Chondrocyte (in vitro differentiated cells): ENCODE measurements at places on chromosomes 7 and 10.

DNA sequence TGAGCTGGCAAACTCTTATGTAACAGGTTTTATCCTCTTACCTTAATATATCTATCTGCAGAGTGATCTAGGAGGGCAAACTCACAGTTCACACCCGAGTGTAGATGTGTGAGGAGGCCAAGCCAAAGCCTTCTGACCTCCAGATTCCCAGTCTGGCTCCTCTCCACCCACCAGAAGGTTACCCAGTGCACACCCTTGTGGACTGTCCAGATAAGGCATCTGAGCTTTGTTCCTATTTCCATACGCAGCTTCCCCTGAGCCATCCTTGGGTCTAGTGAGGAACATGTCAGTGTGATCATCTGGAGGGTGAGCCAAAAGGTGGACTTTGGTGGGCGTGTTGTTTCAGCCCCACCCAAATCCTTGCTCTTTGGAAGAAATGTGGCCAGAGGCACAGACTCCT, 203.0 kb upstream of the MEOX2 start:
- no peak for DNase-seq

GRCh38 chr10:121296881-121297585, 301.2 kb downstream of the FGFR2 start:
- DNase-seq = no peak

DNA sequence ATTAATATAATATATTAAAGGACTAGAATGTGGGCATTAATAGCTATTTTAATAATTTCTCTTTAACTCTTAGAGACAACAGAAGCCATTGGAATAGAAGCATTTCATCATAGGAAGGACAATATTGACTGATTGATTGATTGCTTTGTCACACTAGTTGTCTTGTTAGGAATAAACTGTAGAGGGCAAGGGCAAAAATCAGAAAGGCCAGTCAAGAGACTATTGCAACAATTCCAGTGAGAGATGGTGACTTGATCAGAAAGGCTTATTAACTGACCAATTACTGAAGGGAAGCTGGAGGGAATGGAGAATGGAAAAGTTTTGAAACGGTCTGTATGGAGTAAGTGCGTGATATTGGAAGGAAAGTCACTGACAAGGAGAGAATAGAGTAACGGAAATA, 87.3 kb downstream of the RUNDC3B start:
- no peak for DNase-seq

DNA sequence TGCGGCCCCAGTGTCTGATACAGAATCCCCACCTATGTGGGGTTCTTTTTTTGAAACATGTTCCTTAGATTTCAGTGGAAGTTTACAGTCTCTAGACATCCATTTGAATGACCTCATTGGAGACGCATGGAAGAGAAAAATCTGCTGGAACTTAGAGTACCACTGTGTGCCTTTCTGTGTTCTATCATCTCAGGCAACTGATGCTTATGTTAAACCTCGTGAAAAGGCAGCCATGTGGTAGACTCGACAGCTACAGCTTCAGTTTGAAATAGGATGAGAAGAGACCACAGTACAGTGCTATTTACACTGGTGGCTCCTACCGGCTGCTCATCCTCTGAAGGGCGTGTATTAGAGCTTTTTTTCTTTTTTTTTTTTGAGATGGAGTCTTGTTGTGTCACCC, 74.4 kb downstream of the FAM171A1 start:
- no peak for DNase-seq

GRCh38 chr10:3850999-3851937, 66.3 kb upstream of the KLF6 start:
- no peak for DNase-seq

DNA sequence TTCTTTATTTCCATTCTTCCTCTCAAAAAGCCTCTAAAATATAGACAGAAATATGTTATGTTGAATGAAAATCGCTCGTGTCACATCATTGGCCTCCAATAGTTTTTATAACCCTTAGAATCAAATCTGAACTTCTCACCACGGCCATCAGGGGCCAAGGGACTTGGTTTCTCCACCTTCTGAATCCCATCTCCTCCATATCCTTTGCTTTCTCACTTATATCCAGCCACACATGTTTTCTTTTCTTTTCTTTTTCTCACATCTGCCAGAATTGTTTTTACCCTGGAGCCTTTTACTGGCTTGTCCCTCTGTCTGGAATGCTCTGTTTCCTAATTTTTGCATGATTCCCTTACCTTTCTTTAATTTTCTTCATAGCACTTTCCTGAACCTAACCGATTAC, 95.6 kb downstream of the CD36 start:
- DNase-seq = no peak

- DNase-seq = peak; percentile 56
Observed at GRCh38 chr7:1271656-1272055, 39.0 kb downstream of the UNCX start.

- no peak for DNase-seq
Observed at GRCh38 chr10:49230004-49230403, 41.8 kb upstream of the TMEM273 start.

GRCh38 chr10:113028456-113029440, 78.7 kb downstream of the TCF7L2 start:
- DNase-seq = no peak

DNA sequence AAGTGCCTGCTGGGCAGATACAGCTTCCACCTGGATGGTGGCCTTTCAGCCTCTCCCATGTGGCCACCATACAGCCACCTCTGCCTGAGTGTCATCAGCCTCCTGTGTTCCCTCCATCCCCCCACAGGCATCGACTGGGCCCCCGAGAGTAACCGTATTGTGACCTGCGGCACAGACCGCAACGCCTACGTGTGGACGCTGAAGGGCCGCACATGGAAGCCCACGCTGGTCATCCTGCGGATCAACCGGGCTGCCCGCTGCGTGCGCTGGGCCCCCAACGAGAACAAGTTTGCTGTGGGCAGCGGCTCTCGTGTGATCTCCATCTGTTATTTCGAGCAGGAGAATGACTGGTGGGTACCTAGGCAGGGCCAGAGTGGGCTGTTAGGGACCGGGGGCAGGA, 13.4 kb downstream of the ARPC1B start:
- no peak for DNase-seq

DNA sequence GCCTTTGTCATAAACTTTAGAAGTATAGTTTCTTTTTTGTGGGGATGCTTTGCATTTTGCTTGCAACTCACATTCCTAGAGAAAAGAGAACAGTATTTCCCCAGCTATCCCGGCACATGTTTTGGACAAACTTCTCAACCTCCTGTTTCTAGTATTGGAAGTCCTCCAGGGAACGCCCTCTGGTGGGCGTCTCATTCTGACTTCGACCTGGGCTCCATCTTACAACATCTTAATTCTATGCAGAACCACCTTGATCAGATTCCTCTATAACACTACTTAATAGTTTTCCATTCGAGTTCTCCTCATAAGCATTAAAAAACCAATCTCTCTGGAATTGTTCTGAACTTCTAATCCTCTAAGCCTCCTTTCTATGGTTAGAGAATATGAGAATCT, 139.5 kb upstream of the FZD8 start:
- DNase-seq = no peak

DNA sequence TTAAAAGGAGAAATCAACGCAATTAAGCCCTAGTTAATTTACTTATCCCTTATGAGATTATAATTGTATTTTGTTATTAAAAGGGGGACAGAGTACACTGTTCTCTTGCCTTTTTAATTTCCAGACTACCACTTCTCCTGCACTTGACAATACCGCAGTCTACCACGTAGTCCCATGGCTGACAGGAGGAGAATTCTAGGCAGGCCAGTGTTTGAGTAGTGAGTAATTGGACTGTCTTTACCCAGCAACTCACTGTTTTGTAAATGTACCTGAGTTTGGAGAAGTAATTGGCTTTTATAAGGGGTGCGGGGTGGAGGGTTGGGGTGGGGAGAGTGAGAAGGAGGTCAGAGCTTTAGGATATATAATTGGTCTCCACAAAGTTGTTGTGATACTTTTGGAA, 85.4 kb downstream of the CFTR start:
- DNase-seq = no peak

DNA sequence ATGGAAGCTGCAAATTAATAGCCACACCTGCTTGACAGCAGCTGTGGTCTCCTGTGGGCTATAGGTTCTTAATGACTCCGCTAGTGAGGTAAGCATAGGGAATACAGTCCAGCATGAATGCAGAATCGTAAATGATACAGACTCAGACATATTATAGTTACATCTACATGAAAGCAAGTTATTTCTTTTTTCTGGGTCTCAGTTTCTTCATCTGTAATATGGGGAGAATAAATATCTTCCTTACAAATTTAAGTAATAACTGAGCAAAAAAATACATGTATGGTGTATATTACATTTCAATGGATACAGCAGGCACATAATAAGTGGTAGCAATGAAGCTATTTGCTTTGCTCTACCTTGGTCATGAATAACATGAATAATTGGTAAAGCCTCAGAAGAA, 245.9 kb upstream of the RHOBTB1 start:
- no peak for DNase-seq

- DNase-seq = no peak
Observed at GRCh38 chr10:50394832-50395231, 143.5 kb upstream of the ASAH2 start.

DNA sequence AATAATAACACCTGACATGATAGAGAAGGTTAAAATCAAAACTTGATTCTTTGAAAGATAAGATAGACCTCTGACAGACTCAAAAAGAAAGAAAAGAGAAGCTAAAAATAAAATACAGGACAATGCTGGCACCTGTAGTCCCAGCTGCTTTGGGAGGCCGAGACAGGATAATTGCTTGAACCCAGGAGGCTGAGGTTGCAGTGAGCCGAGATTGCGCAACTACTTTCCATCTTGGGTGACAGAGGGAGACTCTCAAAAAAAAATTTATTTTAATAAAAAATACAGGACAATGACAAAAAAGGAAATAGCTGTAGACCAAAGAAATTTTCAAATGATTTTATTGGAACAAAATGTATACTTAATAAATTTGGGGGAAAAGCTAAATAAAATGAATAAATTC, 263.2 kb downstream of the SDK1 start:
- no peak for DNase-seq

DNA sequence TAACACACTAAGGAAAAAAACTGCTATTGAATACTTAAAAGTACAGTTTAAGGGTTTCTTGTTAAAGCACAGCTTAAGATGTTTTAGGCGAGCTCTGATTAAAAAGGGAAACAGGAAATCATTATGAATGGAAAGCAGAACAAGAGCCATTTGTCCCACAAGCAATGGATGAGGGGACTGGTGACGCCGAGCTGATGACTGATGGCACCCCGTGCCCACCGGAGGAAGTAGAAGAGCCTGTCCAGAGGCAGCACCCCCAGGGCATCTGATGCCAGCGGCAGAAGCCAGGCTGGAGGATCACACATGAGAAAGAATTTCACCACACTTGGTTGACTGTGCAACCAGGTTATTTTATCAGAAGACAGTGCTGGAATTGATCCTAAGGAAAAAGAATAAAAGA, 15.0 kb upstream of the INSIG1 start:
- DNase-seq = no peak

- DNase-seq = no peak
Observed at GRCh38 chr7:93117852-93118530, at the start of gene SAMD9. Gene SAMD9, minus strand, starts transcription at chr7:93117979. Its CDS starts 11,882 bp downstream, at chr7:93106097.

- DNase-seq = no peak
Observed at GRCh38 chr7:107480932-107481331, 11.1 kb downstream of the GPR22 start.

GRCh38 chr10:712575-712974, 23.1 kb upstream of the DIP2C start:
- no peak for DNase-seq

DNA sequence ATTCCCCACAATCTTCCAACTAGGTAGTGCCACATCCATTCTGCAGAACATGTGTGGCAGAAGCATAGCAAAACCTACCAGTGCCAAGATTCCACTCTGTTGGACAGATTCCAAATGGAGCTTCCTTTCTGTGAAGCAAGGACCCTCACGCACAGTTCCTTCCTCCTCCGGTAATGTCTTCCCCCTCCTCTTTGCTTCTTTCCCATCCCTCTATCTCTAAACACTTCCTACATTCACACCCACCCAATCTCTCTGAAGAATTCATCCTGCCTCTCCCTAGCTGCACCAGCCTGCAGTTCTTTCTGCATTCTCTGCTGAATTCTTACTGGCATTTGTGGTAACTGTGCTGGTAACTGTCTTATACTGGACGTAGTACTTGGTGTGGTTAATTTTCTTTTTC, 124.9 kb downstream of the RNLS start:
- DNase-seq = no peak

GRCh38 chr7:100567751-100568175, 5.9 kb downstream of the SAP25 start:
- DNase-seq = no peak

DNA sequence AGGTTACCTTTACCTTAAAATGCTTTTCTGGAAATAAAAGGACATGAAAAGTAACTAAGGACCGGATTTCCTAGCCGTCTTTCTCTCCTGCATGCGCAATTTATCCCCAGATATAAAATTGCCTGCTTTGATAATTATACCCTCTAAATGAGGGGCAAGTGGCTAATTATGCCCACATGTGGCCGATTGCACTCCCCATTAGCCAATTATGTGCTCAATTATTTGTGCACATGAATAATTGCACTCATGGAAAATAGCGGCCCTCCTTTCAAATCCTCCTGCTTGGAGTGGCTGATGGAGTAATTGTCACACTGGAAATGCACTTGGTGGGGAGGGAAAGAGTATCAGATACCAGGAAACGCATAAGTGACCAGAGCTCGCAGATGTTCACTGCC, 66.4 kb upstream of the ATRNL1 start:
- DNase-seq = no peak

DNA sequence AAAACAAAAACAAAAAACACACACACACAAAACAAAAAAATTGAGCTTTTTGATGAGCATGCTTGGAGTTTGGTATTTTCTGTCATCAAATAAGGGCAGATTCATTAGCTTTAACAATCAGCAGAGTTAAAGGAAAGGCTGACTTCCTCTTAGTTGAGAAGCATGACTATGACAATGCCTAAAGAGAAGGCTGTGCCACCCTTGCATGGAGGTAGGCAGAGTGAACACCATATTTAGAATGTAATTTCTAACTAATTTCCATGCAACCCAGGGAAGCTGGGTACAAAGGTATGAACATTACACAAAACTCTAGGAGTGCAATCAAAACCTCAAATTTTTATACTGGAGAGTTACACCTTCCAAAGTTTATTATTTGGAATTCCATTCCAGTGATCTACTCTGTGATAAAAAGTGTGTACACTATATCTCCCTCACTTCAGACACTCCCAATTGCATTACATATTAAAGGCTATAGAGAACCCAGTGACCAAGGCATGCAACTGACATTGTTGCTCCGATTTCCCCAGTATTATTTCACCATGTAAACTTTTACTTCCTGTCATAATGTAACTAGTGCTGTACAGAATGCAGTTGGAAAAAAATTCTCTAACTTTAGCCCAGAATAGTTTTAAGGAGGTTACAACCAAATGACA, 9.4 kb upstream of the CYCS start:
- DNase-seq = no peak

GRCh38 chr7:99668541-99668940, 11.3 kb downstream of the CYP3A5 start:
- DNase-seq = no peak

GRCh38 chr7:44849885-44850544, 2.1 kb upstream of the H2AZ2 start:
- no peak for DNase-seq

GRCh38 chr10:127945341-127945758, 38.4 kb downstream of the PTPRE start:
- DNase-seq = no peak
